ENCODE measurements at places on chromosomes 11 and 22.

- DNase-seq = no peak
These were observed 18.9 kb downstream of the PRDM11 start for GRCh38 chr11:45165386-45165785.

- no peak for DNase-seq
These were observed 5.0 kb downstream of the HEPACAM start for GRCh38 chr11:124930799-124931198.

GRCh38 chr22:38353142-38353629 is 36.0 kb upstream of the CSNK1E start:
- DNase-seq = peak; percentile 90

DNA sequence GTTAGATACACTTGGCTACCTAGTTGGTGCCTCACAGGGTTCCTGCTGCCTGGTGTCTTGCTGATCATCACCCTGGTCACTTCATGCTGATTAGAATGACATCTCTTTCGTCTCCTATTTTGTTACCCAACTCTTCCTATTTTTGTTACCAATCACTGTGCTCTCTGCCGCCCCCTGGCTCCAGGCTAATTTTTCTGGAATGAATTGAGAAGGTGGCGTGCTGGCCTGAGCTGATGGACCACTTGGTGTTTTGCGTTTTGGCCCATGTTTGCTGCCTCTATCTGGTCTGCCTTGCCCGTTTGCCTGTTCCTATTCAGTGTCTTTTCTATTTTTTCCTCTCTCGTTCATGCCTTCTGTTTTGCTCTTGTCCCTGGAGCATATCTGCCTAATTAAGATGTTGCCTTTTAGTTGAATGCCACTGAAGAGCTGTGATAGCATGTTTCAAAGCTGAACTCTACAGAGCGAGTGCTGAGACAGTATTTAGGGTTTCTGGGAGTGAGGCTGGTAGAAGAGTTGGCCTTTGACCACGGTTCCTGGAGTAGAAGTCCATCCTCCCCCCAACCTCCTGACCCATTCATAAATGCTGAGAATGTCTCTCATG is 5.9 kb upstream of the ATF4 start:
- peak; percentile 59 for DNase-seq

DNA sequence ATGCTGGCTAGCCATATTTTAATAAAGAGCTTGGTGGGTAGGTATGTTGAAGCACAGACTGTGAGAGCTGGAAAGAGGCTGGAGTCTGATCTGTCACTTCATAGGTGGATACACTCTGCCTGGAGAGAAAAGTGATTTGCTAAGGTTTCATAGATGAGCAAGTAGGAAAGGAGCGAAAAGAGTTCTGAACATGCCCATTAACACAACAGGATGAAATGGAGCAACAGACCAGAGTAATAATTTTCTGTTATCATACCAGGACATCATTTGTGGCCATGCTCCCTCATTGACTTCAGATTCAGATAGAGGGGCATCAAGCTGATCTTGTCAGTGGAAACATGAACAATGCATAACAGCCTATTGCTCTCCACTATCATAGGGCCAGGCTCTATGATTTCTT is 452.9 kb downstream of the JRKL start:
- DNase-seq = no peak

DNA sequence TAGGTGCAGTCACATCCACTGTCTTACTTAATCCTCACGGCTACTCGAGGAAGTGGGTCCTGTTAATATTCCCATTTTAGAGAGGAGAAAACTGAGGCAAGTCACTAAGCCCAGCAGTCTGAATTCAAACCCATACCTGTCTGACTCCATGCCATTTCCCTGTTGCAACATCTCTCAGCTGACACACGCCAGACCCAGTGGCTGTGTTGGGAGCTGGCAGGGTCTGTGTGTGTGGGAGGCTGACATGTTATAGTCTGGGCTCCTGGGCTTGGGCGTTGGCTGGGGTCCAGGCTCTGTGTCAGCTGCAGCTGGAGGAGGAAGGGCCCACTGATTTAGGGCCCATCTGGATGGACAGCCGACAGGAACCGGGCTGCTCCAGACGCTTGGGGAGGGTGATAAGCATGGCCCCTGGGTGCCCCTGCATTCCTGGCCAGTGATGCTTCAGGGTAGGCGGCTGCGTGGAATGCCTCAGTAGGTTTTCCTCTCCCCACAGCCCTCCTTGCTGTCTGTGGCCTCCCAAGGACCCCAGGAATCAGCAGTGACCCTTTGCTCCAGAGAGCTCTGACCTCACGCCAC is 562.5 kb downstream of the MN1 start:
- DNase-seq = peak; percentile 86

DNA sequence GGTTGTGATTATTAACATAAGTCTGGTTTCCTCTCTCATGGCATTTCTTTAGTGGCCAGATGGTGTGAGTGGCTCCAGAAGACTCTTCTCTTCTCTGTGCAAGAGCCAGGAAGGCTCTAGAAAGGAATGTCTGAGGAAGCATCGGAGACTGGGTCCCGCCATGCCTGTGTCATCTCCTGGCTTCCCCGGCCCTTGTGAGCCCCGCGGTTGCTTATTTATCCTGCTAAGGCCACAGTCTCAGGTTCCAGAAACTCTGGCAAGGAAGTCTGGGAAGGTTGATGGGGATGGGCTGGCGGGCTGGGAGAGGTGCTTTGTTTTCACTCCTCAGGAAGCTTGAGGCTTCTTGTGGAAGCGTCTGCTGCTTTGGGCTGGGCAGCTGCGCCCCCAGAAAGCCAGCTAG is 18.9 kb downstream of the BCR start:
- no peak for DNase-seq

DNA sequence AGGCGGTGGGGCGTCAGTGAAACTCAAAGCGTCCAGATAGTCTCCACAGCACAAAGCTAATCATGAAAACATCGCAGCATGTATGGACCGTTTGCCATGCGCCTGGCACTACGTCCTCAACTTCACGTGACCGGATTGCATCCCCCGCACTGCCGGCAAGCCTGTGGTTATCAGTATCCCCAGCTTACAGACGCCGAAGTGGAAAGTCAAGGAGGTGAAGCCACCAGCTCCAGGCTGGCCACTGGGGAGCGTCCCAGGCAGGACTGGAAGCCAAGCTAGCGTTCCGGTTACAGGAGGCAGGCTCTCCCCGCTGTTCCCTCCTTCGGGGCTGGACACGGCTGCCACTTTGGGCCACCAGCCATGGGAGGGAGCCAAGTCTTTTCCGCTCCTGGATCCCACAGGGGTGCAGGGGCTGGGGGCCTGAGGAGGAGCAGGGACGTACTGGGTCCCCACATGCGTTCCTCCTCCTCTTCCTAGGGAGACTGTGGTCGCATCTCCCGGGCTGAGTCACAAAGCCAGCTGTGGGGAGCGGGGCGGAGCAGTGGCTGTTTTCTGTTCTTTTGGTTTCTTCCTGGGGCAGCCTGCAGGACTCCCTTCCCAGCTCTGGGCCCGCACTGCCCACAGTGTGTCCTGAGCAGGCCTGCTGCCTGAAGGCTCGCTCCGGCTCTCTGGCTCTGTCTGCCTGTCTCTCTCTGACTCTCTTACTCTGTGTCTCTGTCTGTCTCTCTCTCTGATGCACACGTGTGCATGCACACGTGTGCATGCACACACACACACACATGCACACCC is 4.3 kb upstream of the OSBPL5 start:
- peak; percentile 79 for DNase-seq

DNA sequence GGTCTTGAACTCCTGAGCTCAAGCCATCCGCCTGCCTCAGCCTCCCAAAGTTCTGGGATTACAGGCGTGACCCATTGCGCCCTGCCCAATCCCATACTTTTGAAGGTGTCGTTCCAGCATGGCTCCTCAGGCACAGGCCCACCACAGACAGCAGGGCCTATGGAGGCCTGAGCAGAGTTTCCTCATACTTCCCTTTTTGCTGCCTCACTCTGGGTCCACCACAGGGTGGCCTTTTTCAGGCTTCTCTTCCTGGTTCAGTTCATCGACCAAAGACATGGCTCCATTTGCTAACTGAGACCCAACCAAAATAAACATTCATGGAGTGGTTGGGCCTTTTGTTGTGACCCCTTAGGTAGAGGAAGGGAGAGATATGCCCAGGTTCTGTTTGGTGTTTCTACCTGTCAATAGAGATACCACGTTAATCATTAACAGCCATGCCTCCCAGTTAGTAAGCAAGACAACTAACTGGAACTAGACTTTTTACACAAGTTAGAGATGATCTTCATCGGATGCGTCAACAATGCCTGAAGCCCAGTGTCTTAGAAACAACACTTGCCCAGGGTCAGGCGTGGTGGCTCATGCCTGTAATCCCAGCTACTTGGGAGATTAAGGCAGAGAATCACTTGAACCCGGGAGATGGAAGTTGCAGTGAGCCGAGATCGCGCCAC is 35.1 kb downstream of the TRIOBP start:
- no peak for DNase-seq

GRCh38 chr11:44833221-44833876 is 106.6 kb downstream of the TSPAN18 start:
- no peak for DNase-seq

DNA sequence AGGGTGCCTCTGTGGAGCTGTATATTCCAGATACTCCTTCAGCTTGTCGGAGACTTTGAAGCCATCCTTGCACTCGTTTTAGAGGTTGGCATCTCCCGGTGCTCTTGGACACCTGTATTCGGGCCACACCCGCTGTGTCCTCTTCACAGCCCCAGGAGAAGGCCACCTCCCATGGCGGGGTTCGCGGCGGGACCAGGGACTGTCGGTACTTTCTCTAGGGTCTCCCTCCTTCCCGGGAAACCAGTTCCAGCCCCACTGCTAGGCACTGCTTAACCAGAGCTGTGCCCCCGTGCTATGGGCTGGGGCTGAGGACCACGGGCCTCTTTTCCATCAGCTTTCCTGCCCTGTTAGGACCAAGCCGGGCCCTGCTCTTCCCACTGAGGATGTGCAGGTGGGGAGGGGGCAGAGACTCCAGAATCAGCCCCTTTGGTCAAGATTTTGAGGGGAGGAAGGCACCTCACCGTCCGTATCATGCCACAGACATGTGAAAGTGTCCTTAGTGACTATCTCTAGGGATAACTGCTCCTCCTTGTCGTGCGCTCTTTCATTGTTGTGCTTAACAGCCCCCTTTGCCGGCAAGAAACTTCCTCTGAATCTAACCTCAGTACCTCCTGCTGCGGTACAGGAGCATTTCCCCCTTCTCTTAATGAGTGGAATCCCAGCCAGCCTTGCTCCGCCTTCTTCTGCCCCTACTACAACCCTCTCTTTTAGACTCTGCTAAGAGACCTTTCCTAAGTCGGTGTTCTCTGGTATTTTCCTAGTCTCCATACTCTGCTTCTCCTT is 1.2 kb upstream of the B3GAT1 start:
- DNase-seq = no peak

- DNase-seq = peak; percentile 92
These were observed 14.9 kb downstream of the ADAMTS8 start for GRCh38 chr11:130413405-130414106.

DNA sequence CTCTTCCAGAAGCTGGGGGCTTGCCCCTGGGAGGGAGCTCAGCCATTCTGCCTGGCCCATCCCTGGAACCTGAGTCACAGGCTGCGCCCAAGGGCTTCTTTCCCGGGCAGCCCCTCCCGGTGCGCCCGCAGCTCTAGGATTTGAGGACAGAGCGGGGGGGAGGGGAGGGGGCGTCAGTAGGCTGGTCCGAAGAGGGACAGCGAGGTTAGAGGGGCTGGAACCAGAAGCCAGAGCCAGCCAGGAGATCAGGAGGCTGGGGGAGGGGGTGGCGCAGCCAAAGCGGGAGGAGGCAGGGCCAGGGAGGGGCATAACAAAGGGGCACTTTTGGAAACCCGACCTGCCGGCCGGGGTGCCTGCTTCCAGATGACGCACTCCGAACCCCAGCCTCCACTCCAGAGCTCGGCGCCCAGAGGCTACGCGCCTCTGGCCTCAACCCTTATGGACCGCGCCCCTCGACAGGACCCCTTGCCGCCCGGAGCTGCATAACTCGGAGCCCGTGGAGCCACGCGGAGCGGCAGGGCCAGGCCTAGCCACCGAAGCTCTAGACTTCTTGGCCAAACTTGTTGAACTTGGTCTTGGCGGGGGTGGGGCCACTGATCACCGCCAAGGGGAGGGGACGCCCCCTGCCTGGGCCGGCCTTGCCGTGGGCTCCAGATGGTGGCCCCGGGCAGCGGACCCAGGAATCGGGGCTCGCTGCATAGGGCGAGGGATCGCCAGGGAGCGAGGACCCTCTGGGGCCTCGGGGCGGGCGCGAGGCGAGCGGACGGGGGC is 744 bp downstream of the PACSIN3 start:
- peak; percentile 58 for DNase-seq

DNA sequence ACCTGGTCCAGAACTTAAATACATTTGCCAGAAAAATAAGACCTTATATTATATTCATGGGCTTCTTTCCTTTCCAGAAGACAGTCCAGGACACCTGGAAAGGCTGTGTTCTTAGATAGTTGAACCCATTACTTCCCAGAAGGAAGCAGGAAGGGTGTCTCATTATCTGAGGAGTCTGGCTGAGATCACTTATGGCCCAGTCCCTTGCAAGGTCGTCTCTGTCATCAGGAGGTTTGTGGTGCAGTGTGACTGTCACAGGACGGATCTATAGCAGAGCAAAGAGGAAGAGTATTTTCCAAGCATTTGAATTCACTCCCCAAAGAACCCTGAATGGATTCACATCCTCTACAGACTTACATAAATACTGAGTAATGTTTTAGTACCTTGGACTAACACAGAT is 270.7 kb upstream of the MTNR1B start:
- DNase-seq = no peak

- DNase-seq = no peak
These were observed 2.4 kb upstream of the MYO7A start for GRCh38 chr11:77125695-77126094.

DNA sequence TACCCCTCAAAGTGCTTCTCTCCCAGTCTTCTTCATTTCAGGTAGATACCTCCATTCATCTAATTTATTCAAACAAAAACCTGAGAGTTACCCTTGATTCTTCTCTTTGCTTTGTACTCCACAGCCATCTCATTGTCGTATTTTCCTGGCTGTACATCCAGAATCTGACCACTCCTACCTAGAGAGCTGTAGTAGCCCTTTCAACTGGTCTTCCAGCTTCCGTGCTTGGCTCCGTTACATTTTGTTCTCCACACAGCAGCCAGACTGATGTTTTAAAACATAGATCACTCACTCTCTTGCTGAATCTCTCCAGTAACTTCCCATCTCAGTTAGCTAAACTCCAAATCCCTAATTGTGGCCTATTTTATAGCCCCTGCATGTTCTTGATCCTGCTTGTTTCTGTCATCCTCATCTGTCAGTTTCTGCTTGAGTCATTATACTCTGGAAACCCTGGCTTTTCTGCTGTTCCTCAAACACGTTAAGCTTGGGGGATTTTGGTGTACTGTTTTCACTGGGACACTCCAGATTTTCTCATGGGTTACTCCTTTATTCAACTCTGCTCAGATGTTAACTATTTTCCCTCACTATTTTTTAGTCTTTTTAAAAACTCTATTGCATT is 7.4 kb downstream of the SPCS2 start:
- DNase-seq = peak; percentile 6
